ENCODE measurements at places on chromosomes 13 and 19.

GRCh38 chr13:43180036-43180660 lies 156.8 kb downstream of the DNAJC15 start:
- DNase-seq, result no peak

DNA sequence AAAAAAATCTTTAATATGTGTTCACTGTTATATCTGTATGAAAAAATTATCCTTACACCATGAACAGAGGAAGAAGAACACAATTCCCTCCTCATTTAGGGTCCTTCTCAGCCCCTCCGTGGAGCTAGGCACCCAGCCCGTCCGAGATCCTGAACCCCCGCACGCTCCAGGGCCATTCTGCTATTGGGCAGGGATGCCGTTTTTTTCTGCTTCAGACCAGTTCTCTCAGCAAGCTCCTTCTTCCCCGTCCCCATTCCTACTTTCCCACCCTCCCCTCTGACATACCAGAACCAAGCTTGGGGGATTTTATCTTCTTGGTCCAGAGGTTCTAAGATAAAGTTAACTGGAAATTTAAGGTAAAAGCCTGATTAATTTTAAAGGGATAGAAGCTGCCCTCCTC lies 36.2 kb downstream of the ATP12A start:
- no peak for DNase-seq

- DNase-seq, result no peak
These were observed 4.9 kb upstream of the N4BP2L1 start for GRCh38 chr13:32432856-32433255.

DNA sequence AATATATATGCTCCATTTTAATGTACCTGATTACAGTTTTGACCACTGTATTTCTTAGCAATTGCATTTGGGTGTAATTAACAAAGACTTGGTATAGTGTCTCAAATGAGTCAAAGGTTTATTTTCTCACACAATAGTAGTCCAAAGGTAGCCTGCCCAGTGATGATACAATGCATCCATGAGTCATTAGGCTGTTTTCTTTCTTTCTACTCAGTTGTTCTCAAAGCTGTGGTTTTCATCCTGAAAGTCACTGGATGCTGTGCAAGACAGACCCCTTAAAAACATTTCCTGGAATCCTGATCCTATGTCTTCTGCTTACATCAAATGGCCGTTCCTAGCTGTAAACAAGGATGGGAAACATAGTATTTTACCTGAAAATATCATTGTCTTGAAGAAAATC lies 651.2 kb upstream of the MIR17HG start:
- DNase-seq, result no peak

DNA sequence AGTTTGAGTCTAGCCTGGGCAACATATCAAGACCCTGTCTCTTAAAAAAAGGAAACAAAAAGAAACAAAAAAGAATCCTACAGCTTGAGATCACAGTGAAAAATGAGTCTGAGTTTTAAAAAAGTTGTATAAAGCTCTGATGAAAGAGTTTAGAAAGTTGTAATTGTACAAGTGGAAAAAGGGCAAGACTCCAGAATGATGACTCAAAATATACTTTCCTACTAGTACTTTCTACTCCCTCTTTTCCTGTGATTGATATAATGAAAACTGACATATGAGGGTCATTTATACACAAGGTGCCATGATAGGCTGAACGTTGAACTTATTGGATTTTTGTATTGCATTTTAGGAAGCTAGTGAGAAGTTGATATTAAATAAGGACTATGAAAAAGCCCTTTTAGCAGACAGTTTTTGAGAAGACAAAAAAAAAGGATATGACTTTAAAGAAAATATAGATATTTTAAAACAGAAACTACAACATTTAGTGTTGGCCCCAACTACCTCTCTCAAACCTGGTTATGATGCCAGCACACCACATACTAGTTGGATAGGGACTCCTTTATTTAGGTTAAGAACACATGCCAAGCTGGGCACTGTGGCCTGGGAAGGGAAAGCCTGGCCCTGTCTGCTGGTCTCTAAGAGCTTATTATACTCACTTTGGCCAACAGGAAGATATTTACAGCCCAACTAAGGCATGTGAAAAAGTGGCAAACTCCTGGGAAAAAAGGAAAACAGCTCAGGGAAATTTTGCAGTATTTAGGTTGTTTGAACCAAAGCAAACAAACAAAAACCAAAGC lies 116.6 kb downstream of the KL start:
- DNase-seq, result no peak
